ENCODE measurements at places on chromosomes 2 and 18.

DNA sequence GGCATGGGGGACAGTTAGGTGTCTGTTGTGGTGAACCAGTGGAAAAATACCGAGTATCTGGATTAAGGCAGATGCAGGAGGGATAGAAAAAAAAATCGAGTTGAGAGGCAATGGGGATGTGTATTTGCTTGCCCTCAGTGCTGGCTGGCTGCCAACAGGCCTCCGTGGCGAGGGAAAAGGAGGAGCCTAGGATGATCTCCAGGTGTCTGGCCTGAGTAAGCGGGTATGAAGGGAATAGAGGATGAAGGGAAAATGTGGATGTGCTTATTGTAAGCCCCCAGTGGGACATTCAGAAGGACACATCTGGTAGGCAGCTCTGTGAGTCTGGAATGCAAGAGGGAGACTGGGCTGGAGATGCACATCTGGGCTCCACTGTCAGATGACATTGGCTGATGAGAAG is 22.8 kb downstream of the KCNS3 start:
- DNase-seq = no peak

DNA sequence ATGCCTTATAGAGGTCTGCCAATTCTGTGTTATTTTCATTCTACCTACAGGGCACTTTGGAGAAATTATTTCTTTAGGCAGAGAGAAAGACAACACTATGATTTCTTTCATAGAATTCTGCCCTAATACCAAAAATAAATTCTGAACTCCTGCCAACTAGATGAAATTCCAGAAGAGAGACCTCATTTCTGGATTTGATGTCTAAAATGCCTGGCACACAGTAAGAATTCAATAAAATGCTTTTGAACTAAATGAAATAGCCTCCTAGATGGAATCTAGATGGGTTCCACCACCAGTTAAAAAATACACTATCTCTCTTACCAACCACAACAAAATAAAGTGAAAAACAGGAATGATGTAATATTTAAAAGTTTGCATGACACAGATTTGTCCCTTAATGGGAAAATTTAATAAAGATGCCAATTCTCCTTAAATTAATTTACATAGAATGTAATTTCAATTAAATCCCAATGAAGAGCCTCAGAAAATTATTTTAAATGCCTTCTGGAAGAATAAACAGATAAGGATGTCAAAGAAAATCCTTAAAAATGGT is 75.0 kb downstream of the OSBPL1A start:
- no peak for DNase-seq

DNA sequence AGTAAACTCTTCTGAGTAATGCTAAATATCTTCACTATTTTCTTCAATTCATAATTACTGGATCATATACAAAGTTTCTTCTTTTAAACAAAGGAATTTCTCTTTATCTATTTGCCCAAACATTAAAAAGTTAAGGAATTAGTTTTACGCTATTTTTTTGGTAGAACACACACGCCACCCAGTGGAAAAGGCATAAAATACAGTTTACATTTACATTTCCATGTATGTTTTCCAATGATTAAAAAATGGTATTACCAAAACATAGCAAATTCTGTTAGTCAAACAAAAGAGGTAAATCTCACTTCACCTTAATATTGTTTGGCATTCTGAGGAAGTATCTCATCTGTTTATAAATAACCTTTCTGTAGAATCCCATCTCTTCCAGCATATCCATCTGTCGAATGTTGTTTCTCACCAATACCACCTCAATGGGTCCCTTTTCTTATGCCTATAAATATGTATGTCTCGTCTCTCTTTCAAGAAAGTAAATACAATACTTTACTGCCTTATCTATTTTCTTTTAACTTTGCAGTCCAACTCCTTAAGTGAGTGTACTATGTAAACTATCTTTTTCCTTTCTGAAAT is 7.2 kb downstream of the BOLL start:
- DNase-seq = peak; percentile 7

DNA sequence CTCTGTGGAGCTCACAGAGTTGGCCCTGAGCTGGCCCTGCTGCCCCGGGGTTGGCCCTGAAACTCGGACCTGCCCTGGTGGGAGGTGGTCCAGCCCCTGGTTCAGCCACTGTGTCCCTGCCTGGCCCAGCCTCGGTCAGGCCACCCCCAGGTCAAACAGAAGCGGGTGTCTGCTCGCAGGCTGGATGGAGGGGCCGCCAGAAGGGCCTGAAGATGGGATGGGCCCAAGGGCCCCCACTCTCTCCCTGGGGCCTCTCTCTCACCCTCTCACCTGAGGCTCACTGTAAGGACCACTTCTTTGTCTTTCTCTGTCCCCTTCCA is 25.1 kb upstream of the B3GNT7 start:
- DNase-seq = no peak

DNA sequence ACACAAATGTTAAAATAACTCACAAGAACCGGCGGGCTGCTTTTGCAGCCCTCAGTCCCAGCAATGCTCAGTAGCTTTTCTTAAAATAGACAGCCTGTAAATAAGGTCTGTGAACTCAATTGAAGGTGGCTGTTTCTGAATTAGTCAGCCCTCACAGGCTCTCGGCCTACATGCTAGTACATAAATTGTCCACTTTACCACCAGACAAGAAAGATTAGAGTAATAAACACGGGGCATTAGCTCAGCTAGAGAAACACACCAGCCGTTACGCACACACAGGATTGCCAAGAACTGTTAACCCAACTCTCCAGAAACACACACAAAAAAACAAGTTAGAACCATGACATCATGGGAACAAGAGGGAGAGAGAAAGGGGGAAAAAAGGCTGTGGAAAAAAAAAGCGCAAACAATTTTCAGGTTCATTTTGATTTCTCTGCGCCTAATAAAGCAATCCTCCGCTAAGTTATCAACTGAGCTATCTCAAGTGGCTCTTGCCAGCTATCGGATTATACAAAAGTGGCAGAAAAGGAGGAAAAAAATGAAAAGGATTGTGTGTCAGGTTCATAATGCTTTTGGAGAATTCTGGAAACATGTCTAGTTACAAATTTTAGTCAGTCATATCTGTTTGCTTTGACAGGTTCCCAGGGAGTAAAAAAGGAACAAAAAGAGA is 89.1 kb downstream of the ZEB2 start:
- peak; percentile 65 for DNase-seq

GRCh38 chr18:51051105-51051712 is 21.2 kb downstream of the SMAD4 start:
- DNase-seq = peak; percentile 14

- DNase-seq = no peak
Measured at GRCh38 chr2:175890636-175891242, 111.3 kb downstream of the LNPK start.

DNA sequence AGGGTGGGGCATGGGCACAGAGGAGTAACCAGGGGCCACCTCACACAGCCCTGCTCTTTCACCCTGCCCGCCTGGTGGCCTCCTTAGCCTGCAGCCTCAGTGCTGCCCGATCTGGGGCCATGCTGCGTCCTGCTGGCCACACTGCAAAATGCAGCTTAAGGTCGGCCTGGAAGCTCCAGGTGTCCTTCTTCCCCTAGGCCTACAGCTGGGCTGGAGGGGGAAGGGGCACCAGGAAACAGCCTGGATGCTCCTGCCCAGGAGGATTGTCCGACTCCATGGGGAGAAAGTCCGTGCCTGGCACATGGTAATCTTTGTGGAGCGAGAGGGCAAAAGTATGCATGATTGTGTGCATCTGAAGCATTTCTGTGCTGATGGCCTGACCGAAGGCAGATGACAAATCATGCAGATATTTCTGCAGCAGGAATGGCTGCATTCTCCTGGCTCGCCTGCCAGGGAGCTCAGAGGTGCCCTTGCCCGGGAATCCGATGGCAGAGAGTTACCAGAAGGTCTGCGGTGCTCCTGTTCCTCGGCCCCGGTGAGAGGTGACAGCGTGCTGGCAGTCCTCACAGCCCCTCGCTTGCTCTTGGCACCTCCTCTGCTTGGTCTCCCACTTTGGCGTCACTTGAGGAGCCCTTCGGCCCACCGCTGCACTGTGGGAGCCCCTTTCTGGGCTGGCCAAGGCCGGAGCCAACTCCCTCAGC is 12.8 kb upstream of the ALPP start:
- no peak for DNase-seq

DNA sequence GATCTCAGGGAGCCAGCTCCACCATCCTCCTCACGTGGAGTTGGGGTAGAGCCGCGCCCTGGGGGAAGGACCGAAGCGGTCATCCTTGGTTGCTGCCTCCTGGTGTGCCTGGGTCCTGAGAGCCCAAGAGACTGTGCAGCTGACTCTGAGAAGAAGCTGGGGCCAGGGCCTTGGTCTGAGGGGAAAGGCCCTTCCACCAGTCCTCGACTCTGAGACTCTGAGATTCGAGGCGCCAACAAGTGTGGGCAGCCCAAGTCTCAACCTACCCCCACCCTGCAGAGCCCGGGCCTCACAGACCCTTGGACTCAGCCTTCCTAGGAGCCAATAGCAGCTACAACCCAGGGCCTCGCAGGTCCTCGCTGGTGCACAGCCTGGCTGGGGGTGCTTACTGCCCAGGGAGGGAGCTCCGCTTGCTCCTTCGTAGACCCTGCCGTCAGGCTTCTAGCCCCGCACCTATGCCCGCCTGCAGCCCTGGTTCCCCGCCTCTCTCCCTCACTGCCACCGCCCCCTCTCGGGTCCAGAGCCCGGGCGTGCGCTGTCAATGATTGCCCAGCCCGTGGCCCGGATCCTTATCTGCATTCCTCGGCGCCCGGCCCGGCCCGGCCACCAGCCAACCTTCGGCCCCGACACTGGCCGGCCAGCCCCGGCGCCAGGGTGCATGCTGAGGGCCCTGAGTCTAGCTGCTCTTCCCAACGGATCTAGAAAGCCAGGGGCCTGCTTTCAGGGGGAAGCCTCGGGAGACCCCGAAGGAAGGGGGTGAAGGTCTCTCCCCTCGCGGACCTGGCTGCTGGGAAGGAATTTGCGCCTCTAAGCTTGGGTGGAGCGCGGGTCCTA is 2.0 kb downstream of the IHH start:
- no peak for DNase-seq

- DNase-seq = no peak
Measured at GRCh38 chr2:172052000-172052983, 33.0 kb upstream of the DLX1 start.

- no peak for DNase-seq
Measured at GRCh38 chr2:19801367-19802080, 100.3 kb downstream of the TTC32 start.

DNA sequence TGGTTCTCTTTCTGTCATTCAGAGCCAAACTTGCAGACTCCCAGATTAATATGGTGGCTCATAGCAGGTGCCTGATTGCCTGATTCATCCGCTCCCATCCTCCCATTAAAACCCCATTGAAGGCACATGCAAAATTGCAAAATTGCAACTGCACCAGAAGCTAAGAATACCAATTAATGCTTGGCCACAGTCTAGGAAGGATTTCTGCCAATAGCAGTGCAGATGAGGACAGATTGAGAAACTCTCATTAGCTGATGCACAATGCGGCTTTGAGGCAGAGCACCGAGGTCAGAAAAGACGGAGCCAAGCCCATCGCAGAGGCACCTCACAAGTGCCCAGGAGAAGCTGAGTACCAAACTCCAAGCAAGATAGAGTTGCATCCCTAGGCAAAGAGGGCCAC is 172.8 kb downstream of the ARL4C start:
- peak; percentile 63 for DNase-seq

DNA sequence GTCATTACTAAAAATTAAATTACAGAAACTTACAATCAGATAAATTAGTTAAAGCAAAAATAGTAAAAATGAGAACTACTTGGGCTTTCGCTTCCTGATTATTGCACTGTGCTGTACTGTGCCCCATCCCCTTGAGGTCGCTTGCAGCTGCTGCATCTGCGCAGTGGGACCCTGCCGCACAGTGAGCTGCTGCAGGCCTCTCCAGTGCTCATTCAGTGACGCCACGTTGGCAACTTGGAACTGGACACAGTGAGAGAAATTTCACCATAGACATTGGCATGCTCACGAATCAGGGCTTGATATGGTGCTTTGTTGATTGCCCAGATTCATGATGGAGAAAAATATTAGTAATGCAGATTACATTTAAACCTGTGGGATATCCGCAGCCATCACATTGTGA is 290.8 kb upstream of the MYT1L start:
- no peak for DNase-seq

- no peak for DNase-seq
Measured at GRCh38 chr2:29700560-29700959, 220.8 kb downstream of the ALK start.

- no peak for DNase-seq
Measured at GRCh38 chr2:15729001-15729400, 137.3 kb downstream of the DDX1 start.

- DNase-seq = no peak
Measured at GRCh38 chr2:17969661-17970060, 91.2 kb downstream of the KCNS3 start.

DNA sequence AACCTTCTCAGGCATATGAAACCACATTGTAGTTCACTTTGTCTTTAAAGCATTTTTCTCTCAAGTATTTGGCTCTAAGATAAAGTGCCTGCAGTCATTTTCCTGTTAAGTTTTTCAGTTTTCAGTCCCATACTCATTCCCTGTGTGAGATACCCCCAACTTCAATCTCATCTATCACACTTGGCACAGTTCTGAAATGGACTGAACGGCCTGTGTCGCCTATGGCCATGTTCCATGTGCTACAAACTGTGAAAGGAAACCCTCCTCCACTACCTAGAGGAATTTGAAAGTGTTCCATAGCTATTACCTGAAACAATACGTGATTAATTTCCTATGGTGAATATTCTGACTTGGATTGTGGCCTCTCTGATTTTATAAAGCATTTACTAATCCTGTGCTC is 319.1 kb downstream of the CTNNA2 start:
- peak; percentile 18 for DNase-seq

DNA sequence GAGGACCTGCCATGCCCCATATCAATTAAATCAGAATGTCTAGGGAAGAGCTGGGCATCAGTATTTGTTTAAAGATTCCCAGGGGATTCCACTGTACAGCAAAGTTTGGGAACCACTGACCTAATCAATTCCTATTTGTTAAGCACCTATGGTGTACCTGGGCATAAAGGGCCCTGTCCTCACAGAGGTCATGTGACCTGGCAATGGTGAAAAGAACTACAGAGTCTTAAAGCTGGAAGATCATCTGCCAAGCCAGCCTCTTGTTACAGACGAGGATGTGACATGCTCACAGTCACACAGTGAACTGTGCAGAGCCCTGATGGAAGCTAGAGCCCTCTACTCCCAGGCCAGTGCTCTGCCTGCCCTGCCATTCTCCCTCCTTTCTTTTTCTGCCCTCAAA is 23.3 kb downstream of the SLC14A2 start:
- DNase-seq = no peak

GRCh38 chr2:134347756-134348155 is 93.9 kb downstream of the MGAT5 start:
- DNase-seq = no peak

GRCh38 chr18:80009661-80010550 is 21.5 kb upstream of the TXNL4A start:
- DNase-seq = no peak

DNA sequence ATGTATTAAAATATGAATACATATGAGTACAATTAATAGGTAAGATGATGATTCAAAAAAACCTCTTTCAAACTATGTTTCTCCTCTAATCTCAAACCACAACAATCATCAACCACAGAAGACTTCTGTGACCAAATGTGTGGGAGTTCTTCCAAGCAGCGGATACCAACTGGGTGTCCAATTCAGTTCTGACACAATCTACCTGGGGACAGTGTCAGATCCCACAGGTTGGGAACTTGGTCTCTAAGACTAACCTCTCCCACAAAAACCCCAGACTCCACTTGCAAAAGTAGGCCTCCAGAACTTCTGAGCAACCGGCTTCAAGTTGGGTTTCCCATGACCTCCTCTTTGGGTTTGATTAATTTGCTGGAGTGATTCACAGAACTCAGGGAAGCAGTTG is 26.9 kb downstream of the FASTKD1 start:
- no peak for DNase-seq
